ENCODE measurements at places on chromosomes 1 and 21.

GRCh38 chr1:5945445-5945844, 46.8 kb downstream of the NPHP4 start:
- DNase-seq: no peak

- DNase-seq: peak; percentile 32
Measured at GRCh38 chr1:236882678-236883077, 87.6 kb downstream of the MTR start.

- no peak for DNase-seq
Measured at GRCh38 chr1:221644145-221644448, 97.8 kb downstream of the DUSP10 start.

DNA sequence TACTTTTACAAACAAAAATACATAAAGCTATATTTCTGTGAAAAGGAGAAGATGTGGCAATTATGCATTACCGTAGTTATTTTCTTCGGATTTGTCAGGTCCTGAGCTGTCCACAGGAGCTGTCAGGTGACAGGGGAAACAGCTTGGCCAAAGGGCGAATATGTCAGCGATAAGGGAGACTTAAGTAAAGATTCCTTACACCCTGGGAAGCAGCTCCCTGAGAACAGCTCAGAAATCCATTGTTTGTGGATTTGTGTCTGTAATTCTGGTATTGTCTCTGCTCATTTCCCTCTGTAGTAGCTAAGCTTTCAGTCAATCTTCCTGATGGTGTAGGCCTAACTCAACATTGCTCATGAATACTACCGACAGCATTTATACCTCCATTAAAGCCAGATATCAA, 7.1 kb upstream of the CD34 start:
- no peak for DNase-seq

DNA sequence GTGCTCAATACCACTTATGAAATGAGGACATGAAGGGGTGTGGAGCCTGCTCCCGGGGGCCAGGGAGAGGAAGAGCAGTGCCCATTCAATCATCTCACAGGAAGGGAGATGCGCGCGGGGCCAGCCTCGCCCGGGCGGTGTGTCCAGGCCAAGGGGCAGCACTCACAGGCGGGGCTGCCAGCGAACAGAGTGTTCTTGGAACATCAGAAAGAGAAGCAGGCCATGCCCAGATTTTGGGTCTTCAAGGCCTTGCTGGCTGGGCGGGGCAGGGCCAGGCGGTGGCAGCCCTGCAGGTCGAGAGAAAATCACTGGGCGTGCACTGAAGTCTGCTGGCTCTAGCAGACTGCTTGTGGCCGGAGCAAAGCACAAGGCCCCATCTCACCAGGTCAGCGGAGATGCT, 168.6 kb downstream of the PRDM16 start:
- no peak for DNase-seq

GRCh38 chr1:164781972-164782371, 223.0 kb downstream of the PBX1 start:
- no peak for DNase-seq

- DNase-seq: no peak
Measured at GRCh38 chr1:9251501-9251900, 16.9 kb downstream of the H6PD start.

DNA sequence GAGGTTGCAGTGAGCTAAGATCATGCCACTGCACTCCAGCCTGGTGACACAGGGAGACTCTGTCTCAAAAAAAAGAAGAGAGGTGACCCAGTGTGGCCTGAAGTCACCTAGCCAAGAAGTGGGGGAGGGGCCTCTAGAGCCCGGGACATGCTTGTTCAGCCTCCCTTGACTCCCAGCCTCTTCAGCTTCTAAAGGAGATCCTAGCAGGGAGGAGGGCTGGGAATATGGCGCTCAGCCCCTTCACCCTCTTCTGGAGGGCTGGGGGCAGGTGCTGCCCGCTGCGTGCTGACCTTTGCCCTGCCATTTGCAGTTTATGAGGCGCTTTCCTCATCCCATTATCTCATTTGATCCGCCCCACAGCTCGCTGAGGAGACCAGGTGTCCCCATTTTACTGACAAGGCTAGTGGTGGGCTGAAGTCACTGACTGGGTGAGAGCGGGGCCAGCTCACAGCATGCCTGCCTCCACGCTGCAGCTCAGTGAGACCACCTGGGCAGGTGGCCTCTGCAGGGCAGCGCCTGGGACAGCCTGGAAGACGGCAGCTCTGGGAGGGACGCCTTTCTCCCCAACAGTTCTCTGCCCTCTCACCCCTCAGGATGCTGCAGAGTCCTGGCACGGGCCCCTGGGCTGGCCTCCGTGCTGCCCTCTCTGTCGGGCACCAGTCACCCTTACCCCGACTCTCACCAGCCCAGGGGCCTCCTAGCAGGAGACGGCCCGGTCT, 7.5 kb downstream of the ELF3 start:
- no peak for DNase-seq

GRCh38 chr21:46442938-46443337, 15.8 kb upstream of the DIP2A start:
- DNase-seq: no peak

DNA sequence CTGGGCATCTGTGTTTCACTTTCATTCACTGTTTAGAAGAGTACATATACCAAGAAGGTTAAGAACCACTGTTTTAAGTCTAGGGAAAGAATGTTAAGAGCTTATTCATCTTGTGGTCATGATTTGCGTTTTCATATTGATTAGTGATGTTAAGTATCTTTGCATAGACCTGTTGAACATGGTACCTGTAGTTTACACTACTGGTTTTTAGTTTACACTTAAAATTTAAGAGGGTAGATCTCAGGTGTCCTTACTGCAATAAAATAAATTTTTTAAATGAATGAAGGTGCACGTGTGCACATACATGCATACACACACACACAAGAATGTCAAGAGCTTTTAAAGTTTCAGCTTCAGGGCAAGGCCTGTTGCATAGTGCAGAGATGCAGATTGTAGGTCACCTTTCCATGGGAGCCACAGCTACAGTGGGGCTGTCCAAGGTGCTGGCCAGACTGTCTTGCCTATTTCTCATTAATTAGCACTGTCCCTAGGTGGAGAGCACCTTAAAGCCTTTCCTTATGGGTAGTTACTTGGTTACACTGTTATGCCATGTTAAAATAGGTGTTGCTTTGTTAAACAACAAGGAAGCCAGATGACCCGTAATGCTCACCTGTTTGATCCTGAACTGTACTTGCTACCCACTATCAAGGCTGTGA, 543.0 kb upstream of the DAB1 start:
- DNase-seq: peak; percentile 33

DNA sequence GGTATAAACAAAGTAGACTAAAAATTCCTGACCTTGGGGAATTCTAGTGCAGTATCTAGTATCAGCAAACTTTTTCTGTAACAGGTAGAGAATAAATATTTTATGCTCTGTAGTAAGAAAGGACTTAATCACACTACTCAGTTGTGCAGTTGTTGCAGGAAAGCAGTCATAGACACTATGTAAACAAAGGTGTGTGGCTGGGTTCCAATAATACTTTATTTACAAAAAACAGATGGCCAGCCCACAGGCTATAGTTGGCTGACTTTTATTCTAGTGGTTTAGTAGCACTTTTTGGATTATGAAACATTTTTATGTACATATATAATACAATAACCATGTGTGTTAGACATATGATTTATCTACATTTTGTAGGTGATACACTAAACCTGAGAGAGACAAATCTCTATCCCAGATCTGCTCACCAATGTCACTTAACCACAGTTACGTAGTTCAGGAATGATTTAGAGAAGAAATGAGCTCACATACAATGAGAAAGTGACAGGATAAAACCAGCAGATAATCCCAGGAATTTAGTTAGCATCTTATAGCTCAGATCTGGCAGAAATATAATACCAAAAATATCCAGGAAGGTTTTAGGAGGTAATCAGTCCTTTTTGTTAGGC, 56.1 kb downstream of the MIER1 start:
- no peak for DNase-seq

- DNase-seq: peak; percentile 93
Measured at GRCh38 chr1:54273092-54273794, 73.3 kb downstream of the MRPL37 start.

GRCh38 chr1:219773775-219774174, 154.6 kb downstream of the SLC30A10 start:
- no peak for DNase-seq

GRCh38 chr1:157234705-157235273, 96.6 kb upstream of the ETV3 start:
- no peak for DNase-seq

GRCh38 chr1:101278238-101278637, 41.4 kb downstream of the S1PR1 start:
- DNase-seq: no peak

DNA sequence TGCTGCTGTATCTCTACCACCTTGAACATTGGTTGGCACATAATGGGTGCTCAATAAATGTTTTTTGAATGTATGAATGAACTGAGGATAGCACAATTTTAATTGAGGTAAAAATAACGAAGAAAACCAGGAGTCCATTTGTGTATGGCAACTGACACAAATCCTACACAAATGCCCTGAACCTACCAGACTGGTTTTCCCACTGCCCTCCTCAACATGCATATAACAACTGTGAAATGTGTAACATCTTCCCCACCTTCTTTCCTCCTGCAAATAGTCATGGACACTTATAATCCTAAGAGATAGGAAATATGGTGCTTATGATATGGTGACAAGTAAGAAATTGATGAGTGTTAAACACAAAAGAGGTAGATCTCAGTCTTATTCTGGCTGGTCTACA, 9.9 kb upstream of the LMO4 start:
- no peak for DNase-seq

- no peak for DNase-seq
Measured at GRCh38 chr1:33436557-33437285, 5.8 kb upstream of the PHC2 start.

- DNase-seq: no peak
Measured at GRCh38 chr1:30648408-30649000, 74.9 kb downstream of the MATN1 start.

DNA sequence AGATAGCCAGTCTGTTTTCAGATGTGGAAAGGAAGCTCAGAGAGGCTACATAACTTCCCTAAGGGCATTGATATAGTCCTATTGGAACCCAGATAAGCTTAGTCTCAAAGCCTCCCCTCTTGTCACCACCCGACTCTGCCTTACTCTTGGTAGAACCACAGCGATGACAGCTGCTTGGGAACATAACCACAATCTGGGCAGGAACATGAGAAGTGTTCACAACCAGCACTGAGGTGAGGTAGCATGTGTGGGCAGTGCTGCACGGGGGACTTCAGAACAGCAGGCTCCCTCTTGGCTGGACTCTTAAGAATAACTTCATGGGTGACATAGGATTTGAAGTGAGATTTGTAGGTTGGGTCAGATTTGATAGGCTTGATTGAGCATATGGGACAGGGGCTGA, 9.3 kb upstream of the S100A10 start:
- no peak for DNase-seq

DNA sequence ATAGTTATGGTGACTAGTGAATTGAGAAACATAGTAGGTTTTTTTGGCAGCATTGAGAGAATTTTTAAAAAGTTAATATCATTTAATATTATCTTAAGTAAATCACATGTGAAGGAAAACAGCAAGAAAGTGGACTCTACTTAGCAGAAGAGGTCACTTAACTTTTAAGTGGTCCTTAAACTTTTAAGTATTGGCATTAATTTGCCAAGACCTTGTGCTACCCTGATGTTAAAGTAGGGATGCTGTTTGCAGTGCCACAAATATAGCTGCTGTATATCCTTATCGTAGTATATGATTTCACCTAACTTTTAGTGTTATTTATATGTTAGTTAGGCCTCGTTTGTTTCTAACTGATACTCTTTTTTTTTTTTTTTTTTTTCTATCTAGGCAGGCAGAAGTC, 40.2 kb downstream of the SMG7 start:
- no peak for DNase-seq

GRCh38 chr1:32892368-32893197, 6.3 kb downstream of the HPCA start:
- peak; percentile 43 for DNase-seq

DNA sequence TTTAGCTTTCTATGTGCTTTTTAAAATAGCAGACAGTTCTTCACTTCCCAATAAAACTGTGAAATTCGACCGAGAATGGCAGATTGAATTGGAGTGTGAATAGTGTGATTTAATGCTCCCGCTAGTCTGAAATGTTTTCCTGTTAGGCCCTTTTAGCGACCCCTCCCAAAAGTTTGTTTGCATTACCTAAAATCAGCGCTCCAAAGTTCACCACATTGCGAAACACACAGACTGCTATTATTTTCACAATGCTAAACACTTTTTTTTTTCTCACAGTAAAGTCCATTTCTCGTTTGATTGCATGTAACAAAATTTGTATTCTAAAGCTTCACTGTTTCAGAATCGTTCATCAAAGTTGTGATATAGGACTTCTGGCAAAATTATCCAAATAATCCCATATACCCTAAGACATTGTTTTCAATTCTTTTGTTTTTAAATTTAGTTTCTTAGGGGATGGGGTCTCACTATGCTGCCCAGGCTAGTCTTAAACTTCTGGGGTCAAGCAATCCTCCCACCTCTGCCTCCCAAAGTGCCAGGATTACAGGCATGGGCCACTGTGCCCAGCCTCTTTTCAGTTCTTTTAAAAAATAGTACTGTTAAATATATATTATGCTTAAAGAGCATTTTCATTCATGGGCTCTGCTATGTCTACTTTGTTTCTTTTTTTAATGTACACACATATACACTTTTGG, 76.5 kb upstream of the USH2A start:
- DNase-seq: no peak

DNA sequence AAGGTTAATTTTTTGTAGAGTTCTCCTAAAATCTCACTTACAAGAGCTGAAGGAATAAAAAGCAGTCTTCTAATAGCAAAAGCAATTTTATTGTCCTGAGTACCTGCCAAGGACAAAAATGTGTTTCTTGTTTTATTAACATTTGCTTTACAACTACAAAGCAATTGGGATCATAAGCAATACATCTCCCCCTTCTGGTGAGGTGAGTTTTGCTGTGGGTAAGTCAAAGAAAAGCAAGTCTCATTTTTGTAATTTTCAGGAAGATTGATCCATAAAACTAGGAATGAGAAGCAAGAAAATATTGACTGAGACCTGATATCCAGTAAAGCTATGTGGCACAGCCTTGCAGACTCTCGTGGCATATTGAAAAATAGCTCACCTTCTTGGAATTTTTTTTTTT, 2162.7 kb downstream of the NCAM2 start:
- no peak for DNase-seq

- DNase-seq: no peak
Measured at GRCh38 chr21:21508859-21509258, 510.6 kb downstream of the NCAM2 start.

Data from fibroblast of skin of right biceps (primary cell).